ENCODE measurements at places on chromosomes 3 and 15. TPM values are rescaled to one million over a fixed set of nuclear protein-coding genes. Genes with fewer than 3 reads are reported as not detected.

- H3K27me3 ChIP-seq = peaks cover 12% of the 10 kb centered on the region
- H3K36me3 ChIP-seq = peaks cover 12% of the 10 kb centered on the region
- H3K27ac ChIP-seq = no peak overlapping the region
- DNase-seq = no peak
- H3K4me1 ChIP-seq = no peaks in the 10 kb centered on the region
These were observed 219.2 kb upstream of the GOLGA6L4 start for GRCh38 chr15:84016371-84016770.

DNA sequence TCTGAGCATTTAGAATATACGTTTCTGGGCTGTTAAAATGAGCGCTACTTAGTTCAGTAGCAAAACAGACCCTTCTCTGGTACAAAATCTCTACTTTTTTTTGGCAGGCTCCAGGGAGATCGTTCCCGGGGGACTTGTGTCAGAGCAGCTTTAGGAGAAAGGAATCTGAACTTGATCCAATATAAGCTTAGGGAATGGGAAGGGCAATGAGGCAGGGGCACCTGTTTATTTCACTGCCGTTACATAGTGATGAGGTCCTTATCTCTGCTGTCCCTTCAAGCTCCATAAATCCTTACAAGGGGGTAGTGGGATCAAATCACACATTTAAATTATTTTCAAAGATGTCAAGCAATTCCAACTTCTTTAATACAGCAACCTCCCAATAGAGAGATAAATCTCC lies 128.7 kb upstream of the BNIP2 start:
- no peak overlapping the region for H3K4me3 ChIP-seq
- no peaks in the 10 kb centered on the region for H3K27me3 ChIP-seq

The PODXL2 gene
- 2.8 TPM for total RNA-seq

- DNase-seq = no peak
- H3K4me1 ChIP-seq = no peaks in the 10 kb centered on the region
- no peak overlapping the region for H3K4me3 ChIP-seq
- H3K27ac ChIP-seq = no peak overlapping the region
These were observed 893.5 kb downstream of the TUSC7 start for GRCh38 chr3:117603097-117603496.

The C3orf70 gene
- not detected for total RNA-seq

- no peaks in the 10 kb centered on the region for H3K4me1 ChIP-seq
- H3K4me3 ChIP-seq = no peak overlapping the region
- DNase-seq = no peak
These were observed 244.5 kb downstream of the FGF12 start for GRCh38 chr3:192482809-192483208.

GRCh38 chr15:95880630-95881029 lies 449.9 kb upstream of the NR2F2 start:
- H3K4me3 ChIP-seq = no peak overlapping the region
- H3K4me1 ChIP-seq = peaks cover 23% of the 10 kb centered on the region
- no peaks in the 10 kb centered on the region for H3K27me3 ChIP-seq
- DNase-seq = no peak
- peak overlapping the region; percentile 40 for H3K27ac ChIP-seq

GRCh38 chr3:138962854-138963560 lies 16.0 kb downstream of the FOXL2NB start:
- peaks cover 25% of the 10 kb centered on the region for H3K4me1 ChIP-seq
- H3K36me3 ChIP-seq = peaks cover 5% of the 10 kb centered on the region
- peaks cover 64% of the 10 kb centered on the region for H3K27me3 ChIP-seq
- DNase-seq = no peak
- no peak overlapping the region for H3K27ac ChIP-seq

DNA sequence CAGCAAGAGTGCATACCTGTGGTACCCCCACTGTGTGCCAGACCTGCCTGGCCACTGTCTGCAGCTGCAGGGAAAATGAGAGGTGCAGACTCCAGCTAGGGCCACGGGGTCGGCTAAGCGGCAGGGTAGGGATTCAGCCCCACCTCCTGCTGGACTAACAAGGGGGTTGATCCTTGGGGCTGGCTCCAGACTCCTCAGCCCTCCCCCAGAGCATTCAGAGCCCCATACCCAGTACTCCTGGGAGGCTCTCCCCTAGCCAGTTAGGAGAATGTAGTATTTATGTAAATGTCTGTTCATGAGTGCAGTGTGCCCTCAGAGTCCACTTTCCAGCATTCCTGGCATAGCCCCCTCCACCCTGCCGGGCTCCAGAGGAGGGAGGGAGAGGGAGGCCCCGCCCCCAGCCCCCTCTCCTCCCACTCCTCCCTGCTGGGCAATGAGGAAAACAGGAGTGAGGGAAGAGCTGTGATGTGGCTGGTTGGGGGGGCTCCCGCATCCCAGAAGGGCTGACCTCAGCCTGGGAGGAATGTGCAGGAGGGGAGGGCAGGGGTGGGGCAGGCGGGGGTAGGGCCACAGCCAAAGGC lies 4.5 kb upstream of the SEMA3B start:
- no peak overlapping the region for H3K27ac ChIP-seq
- no peak overlapping the region for H3K4me3 ChIP-seq
- peaks cover 4% of the 10 kb centered on the region for H3K4me1 ChIP-seq
- DNase-seq = no peak
- no peaks in the 10 kb centered on the region for H3K36me3 ChIP-seq

- H3K27me3 ChIP-seq = no peaks in the 10 kb centered on the region
- peaks cover 36% of the 10 kb centered on the region for H3K4me1 ChIP-seq
- no peak for DNase-seq
- H3K36me3 ChIP-seq = peaks cover 6% of the 10 kb centered on the region
These were observed 25.3 kb upstream of the ARHGEF3 start for GRCh38 chr3:56826831-56827722.

The SCN11A gene
- total RNA-seq = 0.47 TPM

GRCh38 chr3:129616713-129617112 lies 10.2 kb upstream of the PLXND1 start:
- H3K4me1 ChIP-seq = peaks cover 8% of the 10 kb centered on the region
- H3K27ac ChIP-seq = no peak overlapping the region
- H3K36me3 ChIP-seq = no peaks in the 10 kb centered on the region
- no peak overlapping the region for H3K4me3 ChIP-seq
- H3K27me3 ChIP-seq = peaks cover 14% of the 10 kb centered on the region

- peaks cover 7% of the 10 kb centered on the region for H3K27me3 ChIP-seq
- peaks cover 2% of the 10 kb centered on the region for H3K4me1 ChIP-seq
- H3K4me3 ChIP-seq = no peak overlapping the region
- H3K27ac ChIP-seq = no peak overlapping the region
- no peaks in the 10 kb centered on the region for H3K36me3 ChIP-seq
These were observed 14.9 kb downstream of the SH3GL3 start for GRCh38 chr15:83462026-83462425.

DNA sequence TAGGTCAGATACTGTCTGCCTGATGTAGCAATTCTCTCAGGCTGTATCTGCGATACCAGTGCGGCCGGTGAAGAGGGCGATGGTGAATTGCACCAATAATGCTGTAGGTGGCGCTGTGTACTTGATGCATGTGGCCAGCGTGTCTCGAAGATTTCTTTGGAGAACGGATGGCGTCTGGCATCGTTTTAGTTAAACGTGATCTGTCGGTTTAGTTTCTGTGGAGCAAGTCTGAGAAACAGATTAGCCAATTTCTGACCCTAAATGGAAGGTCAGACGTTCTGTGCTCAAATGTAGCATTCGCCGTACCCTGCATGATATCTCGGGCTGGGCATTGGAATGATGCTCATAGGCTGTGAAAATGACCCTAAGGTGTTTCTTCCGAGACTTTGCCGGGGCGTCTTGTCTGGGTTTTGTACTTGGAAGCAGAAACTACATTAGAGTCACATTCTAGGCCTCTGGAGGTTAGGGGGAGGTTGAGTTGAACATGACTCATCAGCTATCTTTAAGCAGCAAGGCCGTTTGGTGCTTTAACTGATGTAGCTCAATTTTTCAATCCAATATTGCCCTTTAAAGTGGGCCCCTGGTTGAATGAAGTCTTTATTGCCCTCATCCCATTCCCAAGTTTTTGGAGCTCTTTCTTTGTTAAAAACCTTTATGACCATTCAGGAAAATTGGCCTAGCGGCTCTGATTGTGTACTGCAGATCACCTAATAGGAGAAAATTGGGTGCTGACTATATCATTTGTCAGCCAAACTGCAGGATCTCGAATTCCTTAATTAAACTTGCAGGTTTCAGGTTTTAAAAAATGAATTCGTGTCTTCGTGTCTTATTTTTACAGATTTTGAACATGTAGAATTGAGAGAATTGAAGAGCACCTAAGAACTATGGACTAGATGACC lies 80.0 kb downstream of the SQOR start:
- no peak overlapping the region for H3K4me3 ChIP-seq
- H3K36me3 ChIP-seq = no peaks in the 10 kb centered on the region
- no peak overlapping the region for H3K27ac ChIP-seq

The INKA1 gene
- 4.4 TPM for total RNA-seq

DNA sequence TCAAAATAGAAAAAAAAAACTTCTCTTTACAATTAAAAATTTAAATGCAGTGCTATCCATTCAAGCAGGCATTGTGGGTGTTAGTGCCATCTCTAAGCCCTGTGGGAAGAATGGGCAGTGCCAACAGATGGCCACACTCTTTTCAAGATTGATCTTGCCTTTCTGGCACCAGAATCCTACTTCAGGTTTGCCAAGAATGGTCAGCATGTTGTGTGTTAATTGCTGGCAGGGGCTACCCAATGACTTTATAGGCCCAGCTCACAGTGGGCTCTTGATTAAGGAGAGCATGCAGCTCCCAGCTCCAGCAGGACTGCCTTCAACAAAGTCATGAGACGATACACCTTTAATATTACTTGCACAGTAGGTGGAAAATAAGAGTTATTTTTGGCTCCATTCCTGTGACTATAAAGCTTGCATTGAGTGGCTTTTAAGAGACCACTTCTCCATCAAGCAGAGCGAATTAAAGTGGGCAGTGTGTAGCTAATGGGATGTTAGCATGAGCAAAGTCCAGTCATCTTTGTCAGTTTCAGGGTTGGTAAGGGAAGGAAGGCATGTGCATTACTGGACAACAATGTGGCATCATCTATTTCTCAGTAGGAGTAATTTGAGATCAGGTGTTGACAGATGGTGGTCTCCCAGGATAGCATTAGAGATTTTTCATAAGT lies 476.8 kb downstream of the C3orf38 start:
- DNase-seq = no peak
- no peaks in the 10 kb centered on the region for H3K36me3 ChIP-seq
- no peaks in the 10 kb centered on the region for H3K27me3 ChIP-seq
- H3K4me3 ChIP-seq = no peak overlapping the region
- H3K27ac ChIP-seq = no peak overlapping the region

DNA sequence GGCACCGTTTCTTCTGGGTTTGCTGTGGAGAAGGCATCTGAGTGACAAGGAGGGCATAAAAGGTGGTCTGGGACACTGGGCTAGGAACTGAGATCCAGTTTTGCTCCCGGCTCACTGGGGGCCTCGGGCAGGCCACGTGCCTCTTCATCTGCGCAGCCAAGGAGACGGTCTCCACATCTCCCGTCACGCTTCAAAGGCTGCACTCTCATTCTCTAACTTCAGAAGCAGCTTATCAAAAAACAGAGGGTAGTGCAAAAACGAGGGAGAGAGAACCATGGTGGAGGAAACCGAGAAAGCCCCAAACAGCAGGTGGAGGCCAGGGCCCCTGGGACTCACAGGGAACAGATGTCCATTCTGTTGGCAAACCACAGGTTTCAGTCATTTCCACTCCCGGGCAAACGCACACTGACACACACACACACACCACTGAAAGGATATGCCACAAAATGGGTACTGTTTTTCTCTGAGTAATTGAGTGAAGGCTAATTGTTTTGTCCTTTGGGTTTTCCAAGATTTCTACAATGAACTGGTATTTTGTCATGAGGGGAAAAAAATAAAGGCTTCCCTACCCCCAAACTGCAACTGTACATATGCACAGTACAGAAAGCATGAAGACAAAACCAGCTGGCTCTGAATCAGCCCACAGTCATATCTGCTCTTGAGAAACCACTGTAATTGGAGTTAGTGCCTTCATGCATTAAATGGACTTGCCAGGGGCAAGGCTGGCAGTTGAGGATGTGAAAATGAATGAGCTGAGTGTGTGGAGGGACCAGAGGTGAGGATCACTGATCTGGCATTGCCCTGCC lies 71.9 kb downstream of the MGLL start:
- H3K4me3 ChIP-seq = no peak overlapping the region
- DNase-seq = no peak
- no peak overlapping the region for H3K27ac ChIP-seq
- H3K27me3 ChIP-seq = peaks cover 5% of the 10 kb centered on the region

The IGSF10 gene
- total RNA-seq = not detected

DNA sequence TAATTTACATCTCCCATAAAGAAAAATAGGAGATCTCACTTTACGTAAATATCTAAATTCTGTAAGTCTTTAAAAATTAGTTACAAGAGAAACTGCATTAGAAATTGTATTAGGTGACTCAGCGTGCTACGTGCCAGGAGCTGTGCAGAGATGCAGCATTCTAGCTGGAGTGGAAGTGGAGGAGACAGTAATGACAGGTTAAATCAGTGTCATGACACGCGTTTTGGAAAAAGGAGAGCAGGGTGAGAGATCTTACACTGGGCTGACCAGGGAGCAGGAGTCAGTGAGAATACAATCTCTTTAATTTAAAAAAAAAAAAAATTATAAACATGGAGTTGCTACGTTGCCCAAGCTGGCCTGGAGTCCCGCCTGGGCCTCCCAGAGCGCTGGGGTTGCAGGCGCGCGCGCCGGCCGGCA lies 635 bp downstream of the TUBGCP5 start:
- H3K27ac ChIP-seq = peak overlapping the region; percentile 89
- peak overlapping the region; percentile 97 for H3K4me3 ChIP-seq
- H3K4me1 ChIP-seq = peaks cover 8% of the 10 kb centered on the region
- H3K36me3 ChIP-seq = peaks cover 7% of the 10 kb centered on the region
- DNase-seq = no peak

DNA sequence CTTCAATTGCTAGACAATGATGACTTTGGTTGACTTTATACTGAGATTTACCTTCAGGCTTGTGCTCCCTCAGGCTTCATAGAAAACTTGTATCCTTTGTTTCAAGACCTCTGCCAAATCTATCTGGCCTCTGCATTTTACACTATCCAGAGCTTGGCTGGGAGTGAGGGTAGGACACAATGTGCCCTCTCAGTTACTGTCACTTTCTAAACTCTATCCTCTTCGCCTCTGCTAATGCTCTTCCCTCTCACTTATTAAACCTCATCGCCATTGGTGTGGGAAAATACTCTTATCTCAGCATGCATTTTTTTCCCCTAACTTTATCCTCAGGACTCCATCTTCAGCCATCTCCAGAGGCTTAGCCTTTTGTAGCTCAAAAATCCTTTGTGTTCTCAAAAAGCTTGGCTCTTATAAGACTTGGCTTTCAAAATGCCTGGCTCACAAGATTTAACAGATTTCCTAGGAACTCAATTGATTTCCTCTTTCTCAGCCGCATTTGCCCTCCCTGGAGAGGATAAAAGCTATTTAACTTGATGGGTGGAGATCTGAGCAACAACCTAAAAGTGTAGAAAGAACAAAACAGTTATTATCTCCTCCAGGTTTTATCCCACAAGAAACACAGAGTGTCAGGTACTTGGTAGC lies 28.3 kb downstream of the SUCNR1 start:
- H3K27me3 ChIP-seq = no peaks in the 10 kb centered on the region
- H3K4me1 ChIP-seq = peaks cover 21% of the 10 kb centered on the region
- no peak for DNase-seq
- H3K4me3 ChIP-seq = no peak overlapping the region
- H3K36me3 ChIP-seq = no peaks in the 10 kb centered on the region
- no peak overlapping the region for H3K27ac ChIP-seq

The SLC28A1 gene
- not detected for total RNA-seq

- no peak for DNase-seq
- no peaks in the 10 kb centered on the region for H3K4me1 ChIP-seq
- H3K27me3 ChIP-seq = no peaks in the 10 kb centered on the region
- H3K36me3 ChIP-seq = no peaks in the 10 kb centered on the region
These were observed 1090.9 kb downstream of the TBL1XR1 start for GRCh38 chr3:176106380-176106779.

The TERC gene
- total RNA-seq = 12.4 TPM

GRCh38 chr3:108175352-108175751 lies 46.9 kb downstream of the IFT57 start:
- no peak overlapping the region for H3K27ac ChIP-seq
- peaks cover 8% of the 10 kb centered on the region for H3K36me3 ChIP-seq
- H3K4me1 ChIP-seq = peaks cover 7% of the 10 kb centered on the region

The CCK gene
- total RNA-seq = not detected

Data from naive thymus-derived CD8-positive, alpha-beta T cell (primary cell).